ENCODE measurements at places on chromosomes 4 and X.

GRCh38 chr4:84394386-84394785, 104.7 kb downstream of the NKX6-1 start:
- no peak overlapping the region for H3K4me3 ChIP-seq
- H3K4me1 ChIP-seq, result no peaks in the 10 kb centered on the region
- H3K27ac ChIP-seq, result no peak overlapping the region
- DNase-seq, result no peak

- H3K27ac ChIP-seq, result no peak overlapping the region
- no peak overlapping the region for H3K4me3 ChIP-seq
- no peak for DNase-seq
Observed at GRCh38 chr4:15735536-15735935, 32.7 kb downstream of the BST1 start.

GRCh38 chrX:115690511-115691216, 129.7 kb downstream of the PLS3 start:
- no peaks in the 10 kb centered on the region for H3K4me1 ChIP-seq
- no peak for DNase-seq
- H3K27me3 ChIP-seq, result no peaks in the 10 kb centered on the region
- H3K27ac ChIP-seq, result no peak overlapping the region

GRCh38 chrX:116267511-116268040, 97.0 kb downstream of the AGTR2 start:
- H3K27me3 ChIP-seq, result no peaks in the 10 kb centered on the region
- no peak for DNase-seq
- H3K4me3 ChIP-seq, result no peak overlapping the region
- H3K36me3 ChIP-seq, result no peaks in the 10 kb centered on the region
- no peak overlapping the region for H3K27ac ChIP-seq
- no peaks in the 10 kb centered on the region for H3K4me1 ChIP-seq

DNA sequence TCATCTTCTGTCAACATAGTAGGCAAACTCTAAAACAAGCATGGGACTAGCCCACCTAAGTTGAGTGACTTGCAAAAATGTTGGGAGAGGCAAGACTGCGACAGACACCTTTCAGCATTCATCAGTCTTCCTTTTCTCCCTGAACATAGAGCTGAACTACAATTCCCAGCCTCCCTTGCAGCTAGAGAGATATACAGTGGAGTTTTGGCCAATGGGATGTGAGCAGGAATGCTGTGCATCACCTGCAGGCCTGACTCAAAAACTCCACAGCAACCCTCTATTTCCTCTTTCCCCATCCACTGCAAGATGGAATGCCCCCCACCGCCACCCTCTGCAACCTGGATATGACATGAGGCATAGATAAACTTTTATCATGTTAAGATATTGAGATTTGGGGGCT, 66.5 kb downstream of the PDHA1 start:
- H3K36me3 ChIP-seq, result no peaks in the 10 kb centered on the region
- H3K4me3 ChIP-seq, result no peak overlapping the region
- DNase-seq, result no peak
- H3K4me1 ChIP-seq, result no peaks in the 10 kb centered on the region
- H3K27me3 ChIP-seq, result peaks cover 16% of the 10 kb centered on the region
- H3K27ac ChIP-seq, result no peak overlapping the region

GRCh38 chr4:175946472-175947116, 119.0 kb upstream of the WDR17 start:
- no peaks in the 10 kb centered on the region for H3K27me3 ChIP-seq
- H3K36me3 ChIP-seq, result no peaks in the 10 kb centered on the region
- peaks cover 6% of the 10 kb centered on the region for H3K4me1 ChIP-seq
- no peak overlapping the region for H3K27ac ChIP-seq
- H3K4me3 ChIP-seq, result peak overlapping the region; percentile 4

- no peak overlapping the region for H3K4me3 ChIP-seq
- no peaks in the 10 kb centered on the region for H3K27me3 ChIP-seq
- H3K27ac ChIP-seq, result no peak overlapping the region
- DNase-seq, result no peak
Observed at GRCh38 chrX:133538148-133538547, 122.9 kb upstream of the GPC4 start.

GRCh38 chr4:99033956-99034355, 38.4 kb downstream of the METAP1 start:
- no peak overlapping the region for H3K4me3 ChIP-seq
- no peaks in the 10 kb centered on the region for H3K27me3 ChIP-seq
- H3K36me3 ChIP-seq, result peaks cover 8% of the 10 kb centered on the region
- peaks cover 20% of the 10 kb centered on the region for H3K4me1 ChIP-seq
- DNase-seq, result no peak

DNA sequence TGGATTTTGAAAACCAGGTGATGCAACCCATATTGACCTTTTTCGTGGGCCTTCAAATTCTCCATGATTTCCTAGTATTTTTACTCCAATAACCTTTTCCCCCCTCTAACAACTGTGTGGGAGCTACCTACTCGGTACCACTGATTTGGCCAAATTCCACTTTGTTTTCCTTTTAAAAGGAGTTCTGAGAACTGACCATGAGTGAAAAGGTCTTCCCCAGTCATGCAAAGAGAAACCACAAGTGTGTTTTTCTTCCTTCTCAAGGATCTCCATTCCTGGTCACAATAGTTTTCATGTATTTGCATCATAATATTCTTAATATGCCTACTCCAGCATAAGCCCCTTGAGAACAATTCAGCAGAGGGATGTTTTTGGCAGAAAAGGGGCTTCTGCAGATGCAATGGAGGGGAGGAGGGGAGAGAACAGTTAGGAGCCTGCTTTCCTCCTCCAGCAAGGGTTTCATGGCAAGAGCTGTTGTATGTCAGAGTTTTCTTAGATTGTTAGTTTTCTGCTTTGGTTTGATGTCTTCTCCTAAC, 195.3 kb upstream of the ANXA3 start:
- DNase-seq, result no peak
- no peaks in the 10 kb centered on the region for H3K4me1 ChIP-seq
- peaks cover 12% of the 10 kb centered on the region for H3K27me3 ChIP-seq
- no peaks in the 10 kb centered on the region for H3K36me3 ChIP-seq
- H3K27ac ChIP-seq, result no peak overlapping the region
- no peak overlapping the region for H3K4me3 ChIP-seq

- peak overlapping the region; percentile 96 for H3K27ac ChIP-seq
- H3K27me3 ChIP-seq, result no peaks in the 10 kb centered on the region
- no peak for DNase-seq
- H3K4me1 ChIP-seq, result peaks cover 16% of the 10 kb centered on the region
Observed at GRCh38 chr4:139014371-139015268, 961 bp upstream of the NOCT start.

DNA sequence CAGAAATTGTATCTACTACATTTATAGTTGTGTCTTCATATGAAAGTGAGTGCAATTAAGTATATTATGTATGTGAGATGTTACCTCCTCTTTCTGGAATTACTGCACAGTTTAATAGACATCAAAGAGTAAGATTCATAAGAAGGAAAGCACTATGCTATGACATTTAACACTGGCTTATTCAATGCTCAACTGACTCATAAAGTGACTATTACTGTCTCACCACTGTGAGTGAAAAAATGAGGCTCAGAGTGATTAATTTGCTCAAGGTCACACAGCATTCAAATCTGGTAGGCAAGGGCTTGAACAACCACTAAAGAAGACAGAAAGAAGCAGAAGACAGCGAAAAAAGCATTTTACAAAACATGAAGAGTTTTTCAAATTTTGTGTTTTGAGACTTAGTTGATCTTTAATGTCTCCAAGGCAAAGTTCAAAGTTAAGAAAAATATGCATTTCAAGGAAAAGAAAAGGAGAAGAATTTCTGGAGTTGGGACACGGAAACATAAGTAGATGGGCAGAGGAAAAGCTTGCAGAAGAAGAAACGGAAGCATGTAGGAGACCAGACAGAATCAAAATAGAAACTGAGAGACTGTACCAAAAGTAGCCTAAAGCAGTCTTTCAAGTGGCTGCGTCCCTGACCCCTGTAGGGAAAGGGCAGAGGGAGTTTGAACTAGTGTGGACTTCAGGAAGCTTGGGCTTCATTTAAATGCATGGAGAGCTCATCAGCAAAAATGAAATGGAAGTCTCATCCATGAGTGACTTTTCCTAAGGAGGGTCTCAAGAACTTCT, 66.3 kb downstream of the KCNIP4 start:
- H3K27ac ChIP-seq, result no peak overlapping the region
- DNase-seq, result no peak
- no peak overlapping the region for H3K4me3 ChIP-seq
- no peaks in the 10 kb centered on the region for H3K4me1 ChIP-seq
- no peaks in the 10 kb centered on the region for H3K36me3 ChIP-seq

DNA sequence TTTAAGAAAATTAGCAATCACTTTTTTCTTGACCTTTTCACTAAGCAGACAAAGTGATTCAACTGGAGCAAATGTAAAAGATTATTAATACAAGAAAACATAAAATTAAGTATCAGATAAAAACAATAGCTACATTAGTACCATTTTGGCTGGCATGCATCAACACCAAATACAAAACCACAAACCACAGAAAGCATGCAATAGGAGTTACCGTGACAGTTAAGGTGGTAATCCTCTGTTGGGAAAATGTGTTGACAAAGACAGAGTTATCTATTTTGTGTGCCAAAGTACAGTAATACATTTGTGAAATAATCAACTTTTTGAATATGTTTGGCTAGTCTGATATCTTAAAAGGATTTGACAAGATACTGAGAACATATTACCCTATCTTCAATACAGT, 89.8 kb upstream of the ETNPPL start:
- no peaks in the 10 kb centered on the region for H3K27me3 ChIP-seq
- no peak for DNase-seq
- H3K4me3 ChIP-seq, result no peak overlapping the region
- H3K36me3 ChIP-seq, result no peaks in the 10 kb centered on the region
- no peaks in the 10 kb centered on the region for H3K4me1 ChIP-seq

GRCh38 chr4:169013396-169013795, 3.3 kb upstream of the CBR4 start:
- H3K27ac ChIP-seq, result no peak overlapping the region
- H3K36me3 ChIP-seq, result peaks cover 27% of the 10 kb centered on the region
- peaks cover 10% of the 10 kb centered on the region for H3K27me3 ChIP-seq
- DNase-seq, result no peak

DNA sequence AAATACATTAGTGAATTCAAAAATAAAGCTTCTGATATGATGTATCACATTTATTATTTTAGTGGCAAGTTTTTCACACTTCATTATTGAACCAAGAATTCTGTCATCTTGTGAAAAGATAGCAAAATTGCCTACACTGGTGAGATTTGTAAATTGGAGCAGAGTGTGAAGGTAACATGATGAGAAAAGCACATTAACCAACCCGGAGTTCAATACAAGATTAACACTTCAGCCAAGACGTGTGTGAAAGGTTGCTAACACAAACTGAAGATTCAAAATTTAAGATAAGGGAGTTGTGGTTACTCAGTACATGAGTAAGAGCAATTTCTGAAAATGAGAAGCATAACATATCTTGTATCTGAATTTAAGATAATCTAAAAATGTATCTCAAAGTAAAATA, 346.7 kb downstream of the PDHA2 start:
- H3K27ac ChIP-seq, result no peak overlapping the region
- no peaks in the 10 kb centered on the region for H3K4me1 ChIP-seq
- no peak overlapping the region for H3K4me3 ChIP-seq
- DNase-seq, result no peak

- H3K27ac ChIP-seq, result no peak overlapping the region
- H3K4me1 ChIP-seq, result peaks cover 7% of the 10 kb centered on the region
- peaks cover 2% of the 10 kb centered on the region for H3K36me3 ChIP-seq
Observed at GRCh38 chr4:122832732-122833131, 6.1 kb downstream of the FGF2 start.

GRCh38 chr4:182644683-182645050, 272.5 kb downstream of the DCTD start:
- H3K4me3 ChIP-seq, result no peak overlapping the region
- DNase-seq, result no peak
- no peaks in the 10 kb centered on the region for H3K36me3 ChIP-seq

GRCh38 chr4:102569200-102569599, 68.0 kb downstream of the NFKB1 start:
- H3K27me3 ChIP-seq, result no peaks in the 10 kb centered on the region
- H3K36me3 ChIP-seq, result peaks cover 23% of the 10 kb centered on the region
- H3K4me1 ChIP-seq, result peaks cover 35% of the 10 kb centered on the region
- no peak for DNase-seq

GRCh38 chrX:120664081-120664480, 34.2 kb upstream of the C1GALT1C1 start:
- H3K36me3 ChIP-seq, result no peaks in the 10 kb centered on the region
- H3K27ac ChIP-seq, result no peak overlapping the region

DNA sequence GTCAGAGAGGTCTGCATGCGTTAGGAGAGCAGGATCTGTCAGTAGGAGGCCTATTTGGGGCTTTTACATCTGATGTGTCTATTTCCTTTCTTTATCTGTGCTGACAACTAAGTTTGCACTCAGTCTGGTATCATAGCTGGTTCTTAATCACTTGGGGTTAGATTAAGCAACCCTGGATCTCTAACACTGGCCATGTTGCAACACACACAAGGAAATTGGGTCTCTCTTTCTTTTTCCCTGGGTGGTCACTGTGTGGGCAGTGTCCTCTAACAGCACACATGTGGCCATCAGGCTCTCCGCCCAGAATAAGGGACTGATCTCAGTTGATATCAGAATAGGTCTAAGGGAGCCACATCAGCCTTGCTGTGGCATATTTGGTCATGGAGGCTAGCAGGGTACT, 38.9 kb downstream of the IGFBP7 start:
- no peaks in the 10 kb centered on the region for H3K36me3 ChIP-seq
- H3K27me3 ChIP-seq, result peaks cover 52% of the 10 kb centered on the region
- no peak overlapping the region for H3K27ac ChIP-seq

DNA sequence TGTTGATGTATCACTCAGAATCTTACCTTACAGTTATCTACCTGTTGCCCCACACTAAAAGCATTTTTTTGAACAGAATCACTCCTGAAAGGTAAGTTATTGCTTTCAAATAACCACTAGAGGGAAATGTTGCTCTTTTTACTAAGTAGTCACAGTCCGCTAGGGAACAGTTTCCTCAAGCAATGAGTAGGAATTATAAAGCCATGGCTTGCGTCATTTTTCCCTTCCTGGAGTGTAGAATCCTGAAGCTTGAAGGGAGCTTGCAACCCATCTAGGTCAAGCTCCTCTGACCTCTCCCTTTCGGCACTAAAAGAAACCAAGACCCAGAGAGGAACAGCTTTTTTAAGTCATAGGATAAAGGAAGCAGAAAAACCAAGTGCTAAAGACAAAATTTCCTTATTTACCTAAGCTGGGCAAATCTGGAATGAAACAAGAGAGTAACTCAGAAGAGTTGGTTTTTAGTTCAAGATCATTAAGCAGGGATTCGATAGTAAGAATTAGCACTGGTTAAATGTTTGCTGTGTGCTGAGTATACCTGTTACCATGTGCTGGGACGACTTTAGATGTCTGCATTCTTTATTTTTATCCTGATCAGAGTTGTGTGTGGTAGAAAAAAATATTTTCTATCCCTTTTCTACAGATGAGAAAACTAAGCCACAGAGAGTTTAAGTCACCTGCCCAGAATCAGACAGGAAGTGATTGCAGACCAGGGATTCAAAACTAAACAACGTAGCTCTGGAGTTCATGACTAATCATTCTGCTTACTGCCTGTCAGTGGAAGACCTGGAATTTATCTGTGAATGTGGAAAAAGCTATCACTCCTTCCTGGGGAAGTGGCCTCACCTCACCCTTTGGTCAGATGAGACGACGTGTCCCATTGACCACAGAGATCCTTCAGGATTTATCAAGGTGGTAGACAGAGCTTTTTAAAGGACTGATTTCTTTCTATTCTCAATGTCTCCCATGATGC, 631.5 kb downstream of the RAB28 start:
- DNase-seq, result no peak
- H3K4me1 ChIP-seq, result no peaks in the 10 kb centered on the region
- H3K27me3 ChIP-seq, result no peaks in the 10 kb centered on the region
- no peak overlapping the region for H3K4me3 ChIP-seq

GRCh38 chrX:12237131-12237530, 98.9 kb downstream of the FRMPD4 start:
- H3K27ac ChIP-seq, result no peak overlapping the region
- H3K27me3 ChIP-seq, result no peaks in the 10 kb centered on the region
- no peaks in the 10 kb centered on the region for H3K36me3 ChIP-seq

Data from central memory CD8-positive, alpha-beta T cell (primary cell).